KBM-7 (cell line): ENCODE measurements at places on chromosomes 3 and 15.

DNA sequence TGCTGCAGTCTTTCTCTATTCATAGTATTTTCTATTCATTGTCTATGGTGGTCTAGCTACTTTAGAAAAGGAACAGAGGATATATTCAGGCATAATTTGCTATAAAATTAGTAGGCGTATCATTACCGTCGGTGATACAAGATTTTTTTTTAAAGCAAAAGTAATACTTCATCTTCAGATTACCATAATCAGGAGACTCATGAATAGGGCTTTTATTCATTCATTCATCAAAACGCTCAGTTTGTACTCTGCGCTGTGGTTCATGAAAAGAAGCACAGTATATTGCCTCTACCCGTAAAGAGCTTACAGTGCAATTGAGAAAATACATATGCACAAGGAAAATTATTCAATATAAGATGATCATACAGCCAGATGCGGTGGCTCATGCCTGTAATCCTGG lies 136.7 kb upstream of the CHRM5 start:
- DNase-seq, result no peak

GRCh38 chr15:60859996-60860494 lies 369.1 kb downstream of the RORA start:
- no peak for DNase-seq

DNA sequence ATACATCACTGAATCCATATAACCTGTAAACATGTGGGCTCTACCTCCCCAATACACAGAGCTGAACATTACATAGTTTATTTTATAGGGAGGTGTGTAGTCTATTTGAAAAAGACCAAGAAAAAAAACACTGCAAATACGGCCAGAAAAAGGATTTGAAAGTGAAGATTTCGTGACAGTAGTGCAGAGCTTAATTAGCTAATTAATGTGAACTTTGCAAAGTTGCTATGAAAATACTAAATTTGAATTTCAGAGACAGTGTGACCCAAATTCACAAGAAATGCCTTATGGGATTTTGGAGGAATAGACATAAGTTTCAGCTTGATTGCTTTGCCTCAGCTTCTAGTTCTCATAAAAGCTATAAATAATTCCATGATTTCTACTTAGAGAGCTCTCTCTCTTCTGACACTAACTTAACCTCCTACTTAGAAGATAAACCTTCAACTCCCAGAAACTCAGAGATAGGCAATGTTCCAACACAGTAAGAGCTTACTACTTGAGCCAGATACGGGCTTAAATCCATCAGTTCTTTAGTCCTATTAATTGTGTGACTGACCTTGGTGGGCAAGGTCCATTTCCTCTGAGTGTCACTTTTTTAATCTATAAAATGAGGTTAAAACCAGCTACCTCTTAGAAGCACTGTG lies 87.3 kb upstream of the THBS1 start:
- no peak for DNase-seq

DNA sequence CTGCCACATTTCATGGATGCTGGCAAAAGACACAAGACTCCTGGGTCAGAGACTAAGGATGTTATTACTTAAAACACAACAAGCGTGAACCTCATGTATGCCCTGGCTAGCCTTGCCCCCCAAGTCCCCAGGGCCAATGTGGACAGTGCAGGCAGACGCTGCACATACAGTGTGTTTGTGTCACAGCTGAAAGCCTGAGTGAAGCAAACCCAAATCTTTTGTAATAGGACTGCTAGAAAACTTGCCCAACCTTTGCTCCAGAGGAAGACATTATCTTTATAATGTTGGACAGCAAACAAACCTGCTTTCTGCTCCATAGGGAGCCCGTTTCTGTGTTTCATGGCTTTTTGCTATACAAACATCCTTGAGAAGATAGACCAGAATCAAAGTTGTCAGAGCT lies 282.0 kb upstream of the RORA start:
- no peak for DNase-seq
